ENCODE measurements at places on chromosomes 2 and 18.

DNA sequence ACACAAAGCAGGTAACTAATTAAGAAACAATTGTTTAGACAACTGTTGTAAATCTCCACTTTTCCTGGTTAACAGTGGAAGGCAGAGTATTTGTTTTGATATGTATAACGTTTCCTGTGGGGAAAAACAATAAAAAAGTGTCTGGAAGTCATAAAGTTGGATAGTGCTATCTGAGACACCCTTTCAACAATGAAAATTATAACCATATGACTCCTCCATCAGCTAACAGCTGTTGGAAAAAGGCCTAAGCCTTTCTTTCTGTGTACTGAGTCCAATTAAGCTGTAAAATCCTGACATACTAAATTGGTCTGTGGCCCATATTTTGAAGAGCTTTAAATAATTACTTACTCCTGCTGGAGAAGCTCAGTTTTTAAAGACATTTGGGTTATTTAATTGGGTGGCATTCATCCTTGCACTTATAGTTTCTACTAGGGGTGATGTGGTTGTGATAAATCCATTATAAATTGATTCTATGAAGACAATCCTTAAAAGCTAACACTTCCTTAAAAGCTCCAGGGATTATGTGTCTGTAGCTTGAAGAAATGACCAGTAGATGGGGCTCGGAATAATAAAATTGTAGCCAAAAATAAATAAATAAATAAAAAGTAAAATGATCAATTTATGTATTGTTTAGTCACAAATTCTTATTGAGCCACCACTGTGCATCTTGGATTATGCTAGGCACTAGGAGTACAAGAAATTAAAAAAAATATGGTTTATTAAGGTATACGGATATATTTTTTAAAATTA is 698.1 kb upstream of the NXPH2 start:
- DNase-seq: no peak

- no peak for DNase-seq
Observed at GRCh38 chr2:240623531-240624010, 1.7 kb upstream of the GPR35 start.

- no peak for DNase-seq
Observed at GRCh38 chr2:28038722-28039121, 148.2 kb downstream of the BABAM2 start.

DNA sequence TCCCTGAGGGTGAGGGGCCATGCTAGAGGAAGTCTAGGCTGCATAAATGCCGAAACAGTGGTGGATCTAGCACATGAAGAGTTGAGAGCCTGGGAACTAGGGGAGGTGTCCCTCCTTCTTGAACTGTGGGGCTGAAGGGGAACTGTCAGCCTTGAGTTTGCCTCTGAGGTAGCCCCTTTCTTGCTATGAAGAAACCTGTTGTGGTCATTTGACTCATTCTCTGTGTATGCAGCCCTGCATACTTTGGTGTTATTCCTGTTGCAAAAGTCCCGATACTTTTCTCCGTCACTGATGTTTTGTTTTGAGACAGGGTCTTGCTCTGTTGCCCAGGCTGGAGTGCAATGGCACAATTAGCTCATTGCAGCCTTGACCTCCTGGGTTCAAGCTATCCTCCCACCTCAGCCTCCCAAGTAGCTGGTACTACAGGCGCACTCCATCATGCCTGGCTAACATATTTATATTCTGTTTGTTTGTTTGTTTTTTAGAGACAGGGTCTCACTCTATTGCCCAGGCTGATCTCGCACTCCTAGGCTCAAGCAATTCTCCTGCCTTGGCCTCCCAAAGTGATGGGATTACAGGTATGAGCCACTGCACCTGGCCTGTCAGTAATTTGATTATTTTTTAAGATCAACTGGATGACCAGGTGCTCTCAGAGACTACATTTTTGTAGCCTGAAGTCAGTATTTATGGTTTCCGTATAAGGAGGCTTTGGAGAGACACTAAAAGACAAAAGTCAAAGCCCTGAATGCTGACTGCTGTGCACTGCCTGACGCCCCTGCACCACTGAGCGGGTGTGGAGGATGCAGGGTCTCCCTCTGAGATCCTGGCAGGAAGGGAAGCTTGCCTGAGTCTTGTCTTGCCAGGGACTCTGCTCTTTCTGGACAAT is 126.0 kb upstream of the MSH6 start:
- DNase-seq: no peak

DNA sequence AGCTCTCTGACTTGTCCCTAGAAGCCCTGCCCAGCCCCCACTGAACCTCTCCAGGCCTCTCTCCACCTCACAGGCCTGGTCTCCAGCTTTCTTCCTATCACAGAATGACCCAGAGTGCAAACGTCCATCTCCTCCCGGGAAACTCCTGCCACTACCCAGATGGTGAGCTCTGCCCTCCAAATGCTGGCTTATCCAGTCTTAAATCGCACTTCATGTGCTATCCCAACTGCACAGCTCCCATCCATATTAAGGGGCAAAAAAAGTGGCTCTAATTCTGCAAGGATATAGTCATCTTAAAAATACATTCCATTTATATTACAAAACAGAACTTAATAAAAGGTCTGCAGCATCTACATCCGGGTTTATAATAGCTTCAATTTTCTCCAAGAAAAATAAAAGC is 70.8 kb upstream of the CDC42EP3 start:
- no peak for DNase-seq

- DNase-seq: no peak
Observed at GRCh38 chr2:120902592-120902991, 166.9 kb downstream of the GLI2 start.

GRCh38 chr2:8674420-8675009 is 7.3 kb upstream of the ID2 start:
- no peak for DNase-seq

DNA sequence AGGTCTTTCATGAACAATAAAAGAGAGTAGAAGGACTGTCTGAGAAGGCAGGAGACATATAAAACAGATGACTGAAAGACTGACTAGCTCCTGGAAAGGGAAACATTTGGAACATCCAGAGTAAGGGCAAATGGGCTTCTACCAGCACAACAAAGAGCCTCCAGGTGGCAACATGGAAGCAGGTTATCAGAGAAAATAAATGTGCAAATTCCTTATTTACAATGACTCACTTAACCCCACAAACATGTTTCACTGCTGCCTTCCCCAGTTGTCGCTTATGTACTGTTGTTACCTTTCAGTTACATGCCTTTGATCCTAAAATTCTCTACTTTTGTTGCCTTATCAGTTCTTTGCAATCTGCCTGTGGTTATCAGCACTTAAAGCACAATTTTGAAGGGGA is 117.0 kb downstream of the HIBCH start:
- no peak for DNase-seq

- no peak for DNase-seq
Observed at GRCh38 chr2:235146871-235147565, 195.2 kb downstream of the SH3BP4 start.

GRCh38 chr2:26325851-26326250 is 20.1 kb upstream of the SELENOI start:
- DNase-seq: no peak

DNA sequence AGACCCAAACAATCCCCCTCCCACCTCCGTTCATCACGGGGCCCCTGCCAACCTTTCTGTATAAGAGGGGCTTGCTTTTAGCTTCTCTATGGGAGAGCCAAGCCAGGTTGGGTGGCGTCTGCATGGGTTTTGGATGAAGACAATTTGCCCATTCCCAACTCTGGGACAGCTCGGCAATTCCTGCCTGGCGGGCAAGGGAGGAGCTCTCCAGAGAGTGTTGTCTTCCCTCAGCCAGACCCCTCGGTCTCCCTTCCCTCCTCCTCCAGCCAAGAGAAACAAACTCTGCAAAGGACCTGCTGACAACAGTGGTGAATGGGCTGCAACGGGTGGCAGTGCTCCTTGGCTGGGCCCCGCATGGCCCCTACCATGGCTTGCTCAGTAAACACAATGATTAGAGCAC is 267.2 kb upstream of the HDAC4 start:
- DNase-seq: no peak

- no peak for DNase-seq
Observed at GRCh38 chr18:37967261-37967660, 401.7 kb upstream of the CELF4 start.

DNA sequence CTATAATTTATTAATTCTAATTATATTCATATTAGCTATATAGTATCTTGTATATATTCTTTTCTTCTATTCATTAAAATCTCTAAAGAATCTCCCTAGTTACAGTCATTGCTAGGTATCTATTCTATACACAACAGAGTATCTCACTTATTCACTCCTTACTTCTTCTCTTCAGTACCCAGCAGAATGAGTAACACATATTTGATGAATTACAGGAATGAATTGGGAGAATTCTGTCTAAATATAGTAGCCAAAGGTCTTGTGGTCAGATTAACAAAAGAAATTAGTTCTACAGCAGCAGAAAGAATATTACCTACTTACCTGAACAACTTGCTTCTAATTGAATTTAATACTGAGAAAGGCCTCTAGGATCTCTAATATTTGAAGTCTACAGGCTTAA is 758.0 kb upstream of the ZEB2 start:
- no peak for DNase-seq

DNA sequence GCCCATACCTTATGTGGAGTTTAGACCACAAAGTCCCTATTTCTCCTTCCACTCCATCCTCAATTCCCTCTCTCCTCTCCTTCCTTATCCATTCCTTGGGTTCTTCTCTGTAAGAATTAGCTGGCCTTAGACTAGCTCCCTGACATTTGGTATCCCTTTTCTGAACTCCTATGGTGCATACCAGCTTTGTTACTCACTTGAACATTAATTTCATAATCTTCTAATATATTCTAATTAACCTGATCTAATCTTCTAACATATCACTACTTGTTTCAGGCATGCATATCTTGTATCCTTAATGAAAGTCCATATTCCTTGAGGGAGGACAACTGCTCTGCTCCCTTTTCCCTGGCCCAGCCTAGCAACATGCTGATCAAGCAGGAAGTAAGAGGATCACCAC is 66.4 kb downstream of the EHD3 start:
- no peak for DNase-seq

DNA sequence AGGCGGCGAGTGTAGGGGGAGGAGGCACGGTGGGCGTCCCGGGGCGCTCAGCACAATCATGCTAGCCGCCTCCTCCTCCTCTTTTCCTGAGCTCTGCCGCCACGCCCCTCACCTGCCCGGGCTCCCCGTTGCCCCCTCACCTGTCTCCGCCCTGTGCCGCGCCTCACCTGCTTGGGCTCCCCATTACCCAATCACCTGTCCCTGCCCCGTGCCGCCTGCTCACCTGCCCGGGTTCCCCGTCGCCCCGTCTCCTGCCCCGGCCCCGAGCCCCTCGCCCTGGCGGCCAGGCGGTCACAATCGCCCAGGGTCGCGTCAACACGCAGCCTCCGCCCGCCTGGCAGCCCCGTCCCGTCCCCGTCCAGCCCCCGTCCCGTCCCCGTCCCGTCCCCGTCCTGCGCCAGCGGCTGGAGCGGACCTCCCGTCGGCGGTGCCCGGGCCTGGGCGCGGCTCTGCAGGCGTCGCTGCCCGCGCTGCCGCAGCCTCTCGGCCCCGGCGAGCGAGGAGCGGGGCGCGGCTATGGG is at the start of gene DCDC2C:
TSS of gene DCDC2C (plus strand) at position 340 of the 521 bp plus-strand sequence. CDS start at position 517, 177 bp downstream.
- no peak for DNase-seq

DNA sequence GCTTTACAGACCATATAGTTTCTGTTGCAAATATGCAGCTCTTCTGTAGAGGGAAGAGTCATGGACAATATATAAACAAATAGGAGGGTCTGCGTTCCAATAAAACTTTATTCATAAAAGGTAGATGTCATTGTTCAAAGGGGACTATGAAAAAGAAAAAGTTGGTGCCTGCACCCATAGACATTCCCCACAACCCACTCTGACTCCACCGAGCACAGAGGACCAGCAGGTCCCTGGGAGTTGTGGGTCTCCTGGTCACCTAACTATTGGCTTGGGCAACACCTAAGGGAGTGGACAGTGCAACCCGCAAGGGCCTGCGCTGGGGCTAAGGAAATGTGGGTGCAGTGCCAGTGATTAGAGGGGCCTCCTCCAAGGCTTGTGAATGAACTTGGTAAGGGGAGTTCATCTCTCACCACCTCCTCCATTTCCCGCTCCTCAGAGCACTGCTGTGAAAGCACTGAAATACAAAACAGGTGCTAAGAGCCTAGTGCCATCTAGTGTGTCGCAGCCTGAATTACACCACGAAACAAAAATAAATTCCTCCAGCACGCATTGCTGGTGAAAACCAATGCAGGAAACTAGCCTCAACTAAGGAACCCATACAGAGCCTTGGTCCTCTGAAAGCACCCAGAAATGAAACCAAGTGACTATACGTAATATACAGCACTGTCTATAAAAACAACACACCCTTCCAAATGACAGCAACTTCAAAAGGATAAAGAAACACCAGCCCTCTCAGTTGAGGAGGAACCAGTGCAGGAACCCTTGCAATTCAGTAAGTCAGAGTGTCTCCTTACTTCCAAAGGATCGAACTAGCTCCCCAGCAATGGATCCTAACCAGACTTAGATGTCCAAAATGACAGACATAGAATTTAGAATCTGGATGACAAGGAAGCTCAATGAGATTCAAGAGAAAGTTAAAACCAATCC is 166.6 kb downstream of the RNF144A start:
- no peak for DNase-seq

- DNase-seq: no peak
Observed at GRCh38 chr18:11322006-11322405, 172.6 kb upstream of the PIEZO2 start.

GRCh38 chr2:2974982-2975381 is 402.6 kb downstream of the EIPR1 start:
- no peak for DNase-seq

- no peak for DNase-seq
Observed at GRCh38 chr2:134764164-134764563, 45.4 kb upstream of the TMEM163 start.

- DNase-seq: no peak
Observed at GRCh38 chr2:236747925-236748324, 178.3 kb downstream of the ACKR3 start.

DNA sequence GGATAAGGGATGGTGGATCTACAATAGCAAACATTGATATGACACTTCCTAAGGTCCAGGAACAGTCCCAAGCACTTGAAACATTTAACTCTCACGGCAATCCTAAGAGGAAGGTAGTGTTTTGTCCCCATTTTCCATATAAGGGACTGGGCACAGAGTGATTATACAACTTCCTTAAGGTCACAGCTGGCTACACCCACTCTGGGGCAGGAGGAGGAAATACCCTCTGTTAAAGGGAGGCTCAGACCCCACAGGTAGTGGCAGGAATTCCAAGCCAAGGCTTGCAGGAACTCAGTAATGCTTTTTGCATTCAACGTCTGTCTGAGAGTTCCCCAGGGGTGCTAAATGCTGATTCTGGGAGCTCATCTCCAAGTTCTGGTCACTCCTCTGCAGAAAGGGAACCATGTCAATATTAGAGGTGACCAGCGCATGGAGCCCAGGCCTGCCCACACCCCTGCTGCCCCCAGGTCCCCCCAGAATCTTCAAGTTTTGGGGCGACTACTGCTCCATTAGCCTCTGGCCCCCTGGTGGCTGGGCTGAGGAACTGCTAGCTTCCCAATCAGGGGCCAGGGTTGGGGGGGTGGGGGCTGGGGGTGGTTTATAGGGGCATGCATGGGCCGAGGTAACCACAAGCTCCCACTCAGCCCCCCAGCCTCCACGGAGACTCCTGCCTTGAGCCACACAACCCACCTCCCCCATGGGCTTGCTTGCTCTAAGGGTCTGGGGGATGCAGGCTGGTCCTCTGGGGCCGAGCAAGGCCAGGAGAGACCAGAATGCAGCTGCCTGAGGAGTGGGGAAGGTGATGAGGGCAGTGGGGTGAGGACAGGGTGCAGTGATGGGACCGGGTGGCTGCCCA is 11.1 kb downstream of the OBSL1 start:
- no peak for DNase-seq

All from HTR-8/SVneo (cell line).